ENCODE measurements at places on chromosomes 16 and 17. TPM values are rescaled to one million over a fixed set of nuclear protein-coding genes. Genes with fewer than 3 reads are reported as not detected.

Gene NHLRC4
- polyA plus RNA-seq, result 6.4 TPM

Gene SGCA
- 0.62 TPM for polyA plus RNA-seq

Gene CA5A
- polyA plus RNA-seq, result 0.11 TPM

- DNase-seq, result no peak
Observed at GRCh38 chr16:684961-685696, 995 bp upstream of the JMJD8 start.

GRCh38 chr17:20721171-20721570, 141.6 kb downstream of the CDRT15L2 start:
- DNase-seq, result no peak

GRCh38 chr17:522919-523318, 170.3 kb upstream of the RPH3AL start:
- no peak for DNase-seq

DNA sequence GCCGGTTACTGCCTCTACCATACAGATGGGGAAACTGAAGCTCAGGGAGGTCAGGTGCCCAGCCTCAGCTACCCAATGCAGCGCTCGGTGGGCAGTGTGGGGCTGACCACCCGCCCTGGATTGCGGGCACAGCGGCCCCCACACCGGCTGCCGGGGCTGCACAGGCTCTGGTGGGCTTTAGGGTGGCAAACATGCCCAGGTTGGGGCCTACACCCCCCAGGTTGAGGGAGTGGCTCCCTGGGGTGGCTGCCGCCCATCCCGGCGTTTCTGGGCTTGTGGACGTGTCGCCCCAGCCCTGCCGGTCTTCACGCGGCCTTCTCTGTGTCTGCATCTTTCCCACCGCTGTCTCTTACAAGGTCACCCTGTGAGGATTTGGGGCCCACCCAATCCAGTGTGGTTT, 40.9 kb upstream of the SSTR5 start:
- no peak for DNase-seq
